ENCODE measurements at places on chromosomes 1 and 21.
A peak's percentile ranks its signal among the peaks of the same experiment; 100 is the strongest.

- no peak for DNase-seq
Measured at GRCh38 chr21:37668462-37669239, 247.6 kb downstream of the KCNJ6 start.

DNA sequence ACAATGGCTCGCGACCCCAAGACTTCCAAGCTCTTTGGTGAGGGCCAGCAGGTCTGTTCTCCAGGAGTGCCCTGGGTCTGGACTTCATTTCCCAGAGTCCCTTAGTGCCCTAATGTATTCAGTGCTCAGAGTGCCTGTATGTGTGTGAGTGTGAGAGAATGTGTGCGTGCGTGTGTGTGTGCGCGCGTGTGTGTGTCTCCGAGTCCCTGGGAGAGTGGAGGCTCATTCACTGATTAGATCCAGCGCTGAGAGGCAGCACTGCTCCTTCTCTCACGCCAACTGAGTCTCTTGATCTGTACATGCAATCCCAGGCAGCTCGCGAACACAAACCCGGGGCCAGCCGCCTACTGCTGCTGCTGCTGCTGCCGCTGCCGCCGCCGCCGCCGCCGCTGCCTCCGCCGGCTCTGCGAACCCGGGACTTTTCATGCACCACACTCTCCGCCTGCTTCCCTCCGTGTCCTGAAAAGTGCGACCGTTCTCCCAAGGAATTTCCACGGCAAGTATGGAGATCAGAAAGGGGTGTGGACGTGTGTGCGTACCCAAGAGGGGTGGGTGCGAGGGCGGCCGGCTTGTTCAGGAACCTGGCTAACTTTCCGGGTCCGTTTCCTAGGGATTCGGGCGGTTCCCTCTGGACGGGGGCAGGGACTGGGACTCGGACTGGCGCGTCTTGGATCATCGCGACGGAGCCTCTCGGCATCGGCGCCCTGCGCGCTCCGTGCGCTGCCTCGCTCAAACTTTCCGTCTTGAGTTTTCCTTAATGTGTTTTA lies at the start of gene RNF220:
Gene RNF220, plus strand, starts transcription at position 225 of the 767 bp plus-strand sequence.
- DNase-seq: no peak

GRCh38 chr1:6476483-6476882 lies 10.5 kb upstream of the TNFRSF25 start:
- no peak for DNase-seq

DNA sequence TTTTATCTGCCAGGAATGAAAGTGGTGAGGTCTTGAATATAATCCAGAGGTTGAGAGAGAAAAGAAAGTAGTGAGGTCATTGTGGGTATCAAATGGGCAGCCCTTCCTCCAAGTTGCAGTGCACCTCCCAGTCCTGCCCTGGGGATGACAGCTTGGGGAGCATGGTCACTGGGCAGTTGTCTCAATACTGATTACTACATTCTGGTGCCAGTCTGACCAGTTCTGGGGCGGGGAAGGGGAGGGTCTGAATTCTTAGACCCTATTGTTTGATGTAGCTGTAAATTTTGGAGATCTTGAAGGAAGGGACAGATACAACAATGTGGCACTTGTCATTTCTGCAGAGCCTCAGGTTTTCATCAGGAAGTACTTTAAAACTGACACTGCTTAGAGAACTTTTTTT lies 11.2 kb downstream of the SLFNL1 start:
- DNase-seq: no peak

DNA sequence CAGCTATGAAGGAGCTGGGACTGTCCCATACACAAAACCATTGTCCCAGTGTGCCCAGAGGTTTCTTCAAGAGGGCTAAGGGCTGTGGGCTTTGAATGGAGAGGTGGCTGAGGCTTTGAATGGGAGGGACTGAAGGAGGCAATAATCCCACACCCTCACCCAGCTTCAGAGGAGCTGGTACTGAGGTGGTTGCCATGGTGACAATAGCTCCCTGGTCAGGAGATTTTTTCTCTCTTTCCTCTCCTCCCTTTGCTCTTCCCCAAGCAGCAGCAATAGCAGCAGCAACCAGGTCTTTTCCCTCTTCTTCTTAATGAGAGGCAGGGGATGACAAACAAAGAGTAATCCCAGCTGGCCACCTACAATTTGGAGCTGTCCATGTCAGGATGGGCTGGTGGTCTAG lies 1.6 kb downstream of the HPCAL4 start:
- DNase-seq: no peak

GRCh38 chr1:31479811-31480210 lies 66.8 kb downstream of the SERINC2 start:
- no peak for DNase-seq

DNA sequence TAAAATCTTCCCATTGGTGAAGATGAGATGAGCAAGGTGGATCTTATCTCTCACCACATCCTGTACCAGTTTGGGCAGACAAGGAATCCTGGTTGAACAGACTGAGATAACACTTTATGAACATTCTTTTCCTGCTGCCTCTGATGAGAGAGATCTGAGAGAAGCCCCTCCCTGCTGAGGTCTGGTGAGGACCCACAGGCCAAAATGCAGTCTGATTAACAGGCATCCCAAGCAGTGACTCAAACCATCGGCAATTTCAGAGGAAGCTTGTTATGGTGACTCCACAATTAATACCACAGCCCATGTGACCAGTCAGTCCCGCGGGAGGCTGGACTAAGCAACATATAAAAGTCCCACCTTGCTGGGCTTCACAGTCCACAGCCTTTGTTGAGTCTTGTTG lies at the start of gene PRR9:
Gene PRR9, plus strand, starts transcription at position 373 of the 400 bp plus-strand sequence. CDS start 561 bp downstream, outside the sequence.
- no peak for DNase-seq

- no peak for DNase-seq
Measured at GRCh38 chr1:230681599-230681998, 32.3 kb downstream of the AGT start.

- no peak for DNase-seq
Measured at GRCh38 chr1:64584479-64584878, 114.5 kb downstream of the CACHD1 start.

GRCh38 chr1:219812491-219813203 lies 115.7 kb downstream of the SLC30A10 start:
- peak; percentile 55 for DNase-seq

GRCh38 chr1:172002725-172003345 lies 161.5 kb downstream of the DNM3 start:
- no peak for DNase-seq

GRCh38 chr1:237205400-237206064 lies 163.5 kb downstream of the RYR2 start:
- DNase-seq: no peak

DNA sequence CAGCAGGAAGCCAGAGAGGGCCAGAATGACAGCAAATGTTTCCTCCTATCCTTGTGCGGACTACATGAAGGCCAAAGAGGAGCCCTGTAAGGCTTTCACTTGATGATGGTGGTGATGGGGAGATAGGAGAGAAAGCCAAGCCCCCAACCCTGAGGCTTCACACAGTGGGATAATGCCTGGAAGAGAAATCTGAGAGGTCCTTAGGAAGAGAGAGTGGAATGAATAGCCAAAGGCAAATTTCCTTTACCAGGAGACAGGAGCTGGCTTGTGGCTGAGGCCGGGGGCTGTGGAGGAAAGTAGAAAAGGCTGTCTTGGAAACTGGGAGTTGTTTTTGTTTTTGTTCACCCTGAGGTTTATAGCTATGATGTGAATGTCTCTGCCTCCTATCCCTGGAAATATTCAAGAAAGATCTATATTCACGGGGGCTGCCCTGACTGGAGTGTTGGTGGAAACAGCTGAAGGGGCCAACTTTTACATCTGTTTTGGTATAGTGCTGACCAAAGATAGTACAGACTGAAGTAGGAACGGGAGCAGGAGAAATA lies 13.0 kb upstream of the RNF19B start:
- no peak for DNase-seq

GRCh38 chr1:216640100-216640499 lies 83.1 kb downstream of the ESRRG start:
- DNase-seq: no peak

GRCh38 chr1:8090241-8090702 lies 64.2 kb upstream of the ERRFI1 start:
- no peak for DNase-seq

GRCh38 chr1:10286244-10286643 lies 75.9 kb downstream of the KIF1B start:
- no peak for DNase-seq

GRCh38 chr21:43267391-43268085 lies 98.7 kb downstream of the CRYAA start:
- DNase-seq: no peak

DNA sequence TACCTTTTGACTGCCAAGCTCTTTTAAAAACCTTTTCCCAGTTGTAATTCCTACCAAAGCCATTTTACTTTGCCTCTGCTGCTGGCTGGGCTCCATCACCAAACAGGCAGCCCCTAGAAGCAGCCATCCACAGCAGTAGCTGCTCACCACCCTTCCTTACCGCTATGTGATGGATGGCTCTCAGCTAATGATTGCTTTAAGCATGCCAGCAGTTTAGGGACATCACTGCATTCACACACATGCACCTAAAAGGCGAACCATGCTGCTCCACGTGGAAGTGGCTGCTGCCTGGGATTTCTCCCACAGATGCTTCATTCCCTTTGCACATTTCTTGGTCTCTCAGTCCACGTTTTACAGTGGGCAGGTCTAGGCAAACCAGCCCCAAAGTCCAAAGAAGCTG lies 46.3 kb upstream of the PDE9A start:
- no peak for DNase-seq

DNA sequence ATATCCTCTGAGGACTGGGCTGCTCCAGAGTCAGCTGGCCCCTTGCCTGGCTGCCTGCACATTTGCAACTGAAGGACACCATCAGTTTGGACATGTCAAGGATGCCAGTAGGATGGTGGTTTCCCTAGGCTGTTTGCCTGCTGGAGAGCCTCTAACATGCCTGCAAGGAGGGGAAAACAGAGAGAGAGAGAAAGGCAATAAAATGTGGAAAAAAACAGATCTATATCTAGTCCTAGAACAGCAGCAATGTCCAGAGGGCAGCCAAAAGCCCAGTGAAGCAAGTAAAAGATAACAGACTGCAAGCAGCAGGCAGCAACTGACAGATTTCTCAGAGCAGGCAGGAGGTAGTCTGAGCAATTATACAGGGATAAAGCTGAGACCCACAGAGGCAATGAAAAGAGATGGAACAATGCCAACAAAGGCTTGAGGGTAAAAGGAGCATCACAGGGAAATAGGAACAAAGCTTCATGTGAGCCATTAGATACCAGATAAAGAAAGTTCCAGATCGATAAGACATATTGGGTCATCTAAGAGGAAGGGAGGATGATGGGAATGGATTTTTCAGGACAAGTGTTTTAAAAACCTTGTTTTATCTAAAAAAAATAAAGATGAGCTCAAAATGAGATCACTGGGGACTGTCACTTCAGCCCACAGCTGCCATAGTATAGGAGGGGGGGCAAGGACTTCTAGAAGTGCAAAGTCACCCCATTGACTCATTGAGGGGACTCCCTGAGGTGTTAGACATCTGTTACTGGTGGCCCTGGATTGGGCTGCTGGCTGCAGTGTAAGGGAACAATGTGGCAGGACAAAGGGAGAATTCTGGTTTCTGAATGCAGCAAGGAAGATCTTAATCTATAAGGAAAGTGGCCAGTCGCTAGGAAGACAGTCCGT lies 38.6 kb upstream of the GADD45A start:
- DNase-seq: no peak

DNA sequence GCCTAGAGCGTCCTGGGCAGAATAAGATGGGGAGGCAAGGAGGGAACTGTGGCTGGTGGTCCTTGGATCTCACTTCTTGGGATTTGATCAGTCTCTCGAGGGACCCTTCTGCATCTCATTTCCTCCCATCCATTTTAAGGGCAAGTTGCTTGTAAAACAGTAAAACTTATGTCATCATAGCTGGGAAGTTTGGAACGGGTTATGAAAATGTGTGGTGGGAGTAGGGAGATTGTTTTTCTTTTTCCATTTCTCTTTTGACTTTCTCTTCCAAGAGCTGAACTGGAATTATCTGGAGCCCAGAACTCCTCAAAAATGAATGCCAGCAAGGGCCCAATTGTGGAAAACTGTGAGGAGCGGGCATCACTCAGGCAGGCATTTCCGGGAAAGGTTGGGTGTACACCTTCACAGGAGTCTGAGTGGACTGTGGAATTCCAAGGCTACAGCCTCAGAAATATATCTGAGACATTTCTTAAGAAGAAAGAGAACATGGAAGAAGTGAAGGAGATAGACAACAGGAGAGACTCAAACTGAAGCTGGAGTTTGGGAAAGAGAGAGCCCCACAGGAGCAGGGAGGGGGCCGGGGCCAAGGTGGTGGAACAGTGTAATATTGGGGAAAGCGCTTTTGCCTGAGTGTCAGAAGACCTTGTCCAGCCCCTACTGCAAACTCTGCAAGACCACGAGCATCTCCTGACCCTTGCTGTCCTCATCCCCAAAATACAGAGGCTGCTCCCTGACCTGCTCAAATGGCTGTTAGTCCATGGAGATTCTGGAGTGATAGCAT lies 185.1 kb downstream of the FOXD2 start:
- no peak for DNase-seq

- DNase-seq: no peak
Measured at GRCh38 chr1:163656095-163656759, 334.5 kb downstream of the NUF2 start.

DNA sequence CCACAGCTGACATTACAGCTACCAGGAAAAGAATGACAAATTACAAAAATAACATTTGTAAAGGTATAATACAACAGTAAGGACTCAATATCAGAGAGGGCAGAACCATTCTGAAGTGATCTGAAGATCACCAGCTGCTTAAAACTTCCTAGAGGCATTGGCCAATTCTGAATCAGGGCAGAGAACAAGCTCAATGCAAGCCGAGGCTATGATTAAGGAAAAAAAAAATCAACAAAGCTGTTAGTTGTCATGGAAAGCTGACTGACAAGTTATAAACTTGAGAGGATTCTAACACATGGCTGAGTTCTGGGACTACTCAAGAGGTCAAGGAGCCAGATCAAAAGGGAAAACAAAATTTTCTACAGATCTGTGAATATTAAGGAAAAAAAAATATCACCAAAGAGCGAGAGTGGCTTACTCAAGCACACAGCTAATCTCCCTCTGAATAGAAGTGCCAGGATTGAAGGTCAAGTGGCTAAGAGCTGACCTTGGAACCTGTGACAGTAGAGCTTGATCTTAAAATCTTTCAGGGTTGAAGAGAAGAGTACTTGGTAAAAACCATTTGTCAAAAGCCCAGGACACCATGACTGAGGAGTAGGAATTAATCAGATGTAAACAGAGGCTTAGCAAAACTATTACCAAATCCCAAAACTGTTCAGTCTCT lies 383.4 kb downstream of the USP25 start:
- DNase-seq: no peak

DNA sequence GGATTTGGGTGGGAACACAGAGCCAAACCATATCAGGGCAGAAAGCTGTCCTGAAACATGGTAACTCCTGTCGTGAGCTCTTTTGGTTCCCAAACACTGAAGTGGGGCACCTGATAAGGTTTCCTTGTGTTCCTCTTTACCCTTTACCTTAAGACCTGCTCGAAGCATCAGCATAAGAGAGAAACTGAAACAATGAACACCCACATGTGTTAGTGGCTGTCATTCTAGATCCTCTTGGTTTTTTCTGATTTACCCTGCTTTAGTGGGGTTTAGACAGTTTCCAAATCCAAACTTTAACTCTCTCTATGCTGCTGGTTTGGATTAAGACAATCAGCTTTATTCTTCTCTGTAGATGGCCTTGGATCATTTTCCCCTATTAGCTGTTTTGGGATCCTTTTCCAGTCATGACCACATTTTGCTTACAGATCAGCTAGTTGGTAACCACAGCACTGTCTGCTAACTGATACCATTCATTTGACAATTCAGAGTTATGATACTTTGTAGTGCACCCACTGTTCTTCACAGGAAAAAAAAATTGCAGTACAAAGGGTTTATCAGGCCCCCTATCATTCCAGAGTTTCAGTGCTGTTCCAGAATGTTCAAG lies 975 bp upstream of the MNDA start:
- DNase-seq: no peak
